Smooth muscle cell of the pulmonary artery (primary cell): ENCODE measurements at places on chromosomes 1 and 21. TPM values are rescaled to one million over a fixed set of nuclear protein-coding genes. Genes with fewer than 3 reads are reported as not detected.

CASQ1 gene
- total RNA-seq, result 0.10 and 0.20 TPM in 2 replicates

NECTIN4 gene
- total RNA-seq, result 0.07 and 0.13 TPM in 2 replicates

CD2 gene
- not detected in 2 replicates for total RNA-seq

CHODL gene
- 0.07 TPM in 1 of 2 replicates, not detected in the other for total RNA-seq

ANKRD45 gene
- 0.07 TPM in 1 of 2 replicates, not detected in the other for total RNA-seq

KIF2C gene
- total RNA-seq, result 3.2 and 9.3 TPM in 2 replicates

FMN2 gene
- 17.4 and 21.0 TPM in 2 replicates for total RNA-seq

TEX38 gene
- total RNA-seq, result not detected in 2 replicates

FCGR1A gene
- 0.20 TPM in 1 of 2 replicates, not detected in the other for total RNA-seq

CLCNKA gene
- total RNA-seq, result 0.33 TPM in 1 of 2 replicates, not detected in the other

EPHA8 gene
- not detected in 2 replicates for total RNA-seq

A3GALT2 gene
- total RNA-seq, result not detected in 2 replicates

CHIA gene
- total RNA-seq, result not detected in 2 replicates

TSPAN1 gene
- total RNA-seq, result 0.73 and 0.78 TPM in 2 replicates

BCL10 gene
- total RNA-seq, result 15.7 and 17.3 TPM in 2 replicates

BGLAP gene
- total RNA-seq, result 0.26 and 0.50 TPM in 2 replicates

AKR7A3 gene
- total RNA-seq, result 0.33 and 0.59 TPM in 2 replicates

LMX1A gene
- not detected in 2 replicates for total RNA-seq

PRAMEF18 gene
- not detected in 2 replicates for total RNA-seq

FMOD gene
- total RNA-seq, result 11.8 and 32.6 TPM in 2 replicates

PRDX6 gene
- 161 and 215 TPM in 2 replicates for total RNA-seq

GBP6 gene
- total RNA-seq, result not detected in 2 replicates

CD101 gene
- 0.36 and 0.59 TPM in 2 replicates for total RNA-seq

UBE2U gene
- not detected in 2 replicates for total RNA-seq

GBP5 gene
- total RNA-seq, result 0.07 TPM in 1 of 2 replicates, not detected in the other

AADACL3 gene
- total RNA-seq, result not detected in 2 replicates

AZIN2 gene
- total RNA-seq, result 6.9 and 9.2 TPM in 2 replicates

FAM177B gene
- total RNA-seq, result not detected in 2 replicates

DNASE2B gene
- not detected in 2 replicates for total RNA-seq

TSSK3 gene
- 0.13 and 0.17 TPM in 2 replicates for total RNA-seq

EXTL1 gene
- total RNA-seq, result 0.20 and 0.33 TPM in 2 replicates

DYNLT5 gene
- total RNA-seq, result 0.46 and 0.65 TPM in 2 replicates

CDK11B gene
- total RNA-seq, result 8.6 and 10.7 TPM in 2 replicates

OLIG2 gene
- not detected in 2 replicates for total RNA-seq

ANGPTL1 gene
- total RNA-seq, result 6.1 and 16.4 TPM in 2 replicates

IARS2 gene
- 109 and 115 TPM in 2 replicates for total RNA-seq

CC2D1B gene
- total RNA-seq, result 29.5 and 39.4 TPM in 2 replicates

THEM4 gene
- total RNA-seq, result 6.5 and 10.7 TPM in 2 replicates

TXNIP gene
- 6.9 and 356 TPM in 2 replicates for total RNA-seq

KCNJ9 gene
- under 0.01 TPM in 1 of 2 replicates, not detected in the other for total RNA-seq

GUCA2A gene
- not detected in 2 replicates for total RNA-seq

OPTC gene
- not detected in 2 replicates for total RNA-seq

HPCA gene
- not detected in 2 replicates for total RNA-seq

CFAP74 gene
- total RNA-seq, result not detected in 2 replicates

CAMK2N1 gene
- total RNA-seq, result 7.2 and 16.1 TPM in 2 replicates

ITLN2 gene
- 0.52 and 0.69 TPM in 2 replicates for total RNA-seq

PTBP2 gene
- 16.2 and 16.3 TPM in 2 replicates for total RNA-seq

F3 gene
- 22.9 and 114 TPM in 2 replicates for total RNA-seq

DAB1 gene
- 0.07 and 0.13 TPM in 2 replicates for total RNA-seq

ANKRD65 gene
- total RNA-seq, result 0.17 and 0.39 TPM in 2 replicates

SPRR2F gene
- total RNA-seq, result not detected in 2 replicates

KCNK1 gene
- 2.0 and 9.2 TPM in 2 replicates for total RNA-seq

ANKRD35 gene
- 1.8 and 2.5 TPM in 2 replicates for total RNA-seq

SERINC2 gene
- 4.0 and 13.4 TPM in 2 replicates for total RNA-seq

NIBAN1 gene
- 58.9 and 152 TPM in 2 replicates for total RNA-seq

TPTE gene
- not detected in 2 replicates for total RNA-seq

OR2T6 gene
- not detected in 2 replicates for total RNA-seq

PDIK1L gene
- 3.5 and 4.1 TPM in 2 replicates for total RNA-seq

NGF gene
- total RNA-seq, result 6.6 and 8.8 TPM in 2 replicates

ELF3 gene
- total RNA-seq, result 0.20 and 2.2 TPM in 2 replicates
